OCI-LY7 (cell line): ENCODE measurements at places on chromosomes 7 and 10. TPM values are rescaled to one million over a fixed set of nuclear protein-coding genes. Genes with fewer than 3 reads are reported as not detected.

- no peak for DNase-seq
Measured at GRCh38 chr7:12582362-12582761, 11.8 kb downstream of the SCIN start.

The ZPBP gene
- total RNA-seq: not detected in 2 replicates

DNA sequence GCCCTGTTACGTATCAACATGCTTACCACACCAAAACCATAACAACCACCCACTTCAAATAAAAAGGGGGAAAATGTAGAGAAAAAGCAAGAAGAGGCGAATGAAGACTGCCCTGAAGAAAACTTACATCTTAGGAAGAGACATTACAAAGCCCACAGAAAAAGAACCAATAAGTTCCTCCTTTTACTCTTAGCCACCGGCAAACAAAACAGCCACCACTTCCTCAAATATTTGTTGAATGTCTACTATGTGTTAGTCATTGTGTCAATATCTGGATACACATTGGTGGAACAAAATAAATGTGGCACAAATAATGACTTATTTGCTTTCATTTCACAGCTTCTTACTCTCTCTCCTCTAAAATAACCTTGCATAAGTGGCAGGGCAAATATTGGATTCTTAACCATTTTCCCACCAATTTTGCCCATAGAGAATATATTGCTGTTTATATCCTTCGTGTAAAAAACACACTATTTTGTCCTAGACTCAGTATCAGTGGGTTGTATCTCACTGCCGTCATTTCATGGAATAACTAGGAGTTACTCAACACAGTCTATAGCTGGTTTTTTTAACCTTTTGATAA, 106.8 kb downstream of the ANK3 start:
- DNase-seq: peak; percentile 8

DNA sequence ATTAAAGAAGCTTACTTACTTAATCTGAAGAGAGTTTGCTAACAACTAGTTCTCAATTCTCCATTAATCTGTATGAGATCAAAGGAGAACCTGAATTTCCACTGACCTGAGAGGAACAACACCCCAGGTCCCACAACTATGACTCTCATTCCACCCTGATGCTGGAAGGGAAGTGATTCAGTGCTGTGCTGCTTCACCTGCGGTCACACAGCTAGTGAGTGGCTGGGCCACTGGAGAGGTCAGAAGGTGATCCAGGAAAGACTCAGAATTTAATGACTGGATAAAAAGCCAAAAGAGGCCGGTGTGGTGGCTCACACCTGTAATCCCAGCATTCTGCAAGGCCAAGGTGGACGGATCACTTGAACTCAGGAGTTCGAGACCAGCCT, 23.6 kb downstream of the SORBS1 start:
- DNase-seq: no peak

- no peak for DNase-seq
Measured at GRCh38 chr7:44695756-44696155, 52.9 kb upstream of the ZMIZ2 start.

GRCh38 chr7:120783273-120783672, 74.7 kb downstream of the TSPAN12 start:
- DNase-seq: no peak

DNA sequence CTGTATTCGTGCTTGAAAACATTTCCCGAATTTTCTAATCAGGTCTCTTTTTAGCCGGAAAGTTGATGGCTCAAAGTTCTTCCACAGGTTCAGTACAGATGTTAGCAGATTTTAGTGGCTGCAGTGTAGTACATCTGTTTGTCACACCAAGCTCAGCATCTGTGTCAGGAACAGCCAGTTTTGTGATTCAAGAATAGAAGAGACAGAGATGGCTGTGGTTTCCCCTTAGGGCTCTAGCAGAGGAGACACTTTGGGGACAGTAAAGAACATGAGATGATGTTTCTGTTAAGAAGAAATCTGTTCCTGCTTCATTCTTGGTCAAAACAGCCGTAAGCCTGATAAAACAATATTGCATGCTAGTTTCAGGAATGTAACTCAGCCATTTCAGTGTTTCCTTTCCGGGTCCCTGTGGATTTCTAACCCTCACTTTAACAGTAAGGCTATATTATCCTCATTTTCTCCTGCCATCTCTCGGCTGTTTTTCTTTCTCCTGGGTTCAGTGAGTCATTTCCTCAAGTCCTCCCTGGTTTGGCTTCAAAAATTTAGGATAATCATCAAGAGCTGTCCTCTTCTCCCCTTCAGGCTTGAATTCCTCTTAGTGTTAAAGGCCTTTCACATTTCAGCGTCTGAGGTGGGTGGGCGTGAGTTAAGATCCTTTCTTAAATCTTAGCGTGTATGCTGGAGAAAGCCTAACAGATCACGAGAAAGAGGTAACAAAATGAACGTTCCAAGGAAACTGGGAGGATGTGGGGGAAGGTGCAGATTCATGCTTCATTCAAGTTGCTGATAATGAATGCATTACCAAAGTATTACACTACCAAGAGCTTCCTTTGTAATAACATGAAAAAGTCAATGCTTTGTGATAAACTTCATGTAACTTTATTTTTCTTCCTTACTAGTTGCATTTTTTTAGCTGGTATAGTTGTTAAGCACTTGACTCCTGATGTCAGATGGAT, 37.1 kb upstream of the BICC1 start:
- DNase-seq: no peak

The GRM3 gene
- total RNA-seq: not detected in 2 replicates

DNA sequence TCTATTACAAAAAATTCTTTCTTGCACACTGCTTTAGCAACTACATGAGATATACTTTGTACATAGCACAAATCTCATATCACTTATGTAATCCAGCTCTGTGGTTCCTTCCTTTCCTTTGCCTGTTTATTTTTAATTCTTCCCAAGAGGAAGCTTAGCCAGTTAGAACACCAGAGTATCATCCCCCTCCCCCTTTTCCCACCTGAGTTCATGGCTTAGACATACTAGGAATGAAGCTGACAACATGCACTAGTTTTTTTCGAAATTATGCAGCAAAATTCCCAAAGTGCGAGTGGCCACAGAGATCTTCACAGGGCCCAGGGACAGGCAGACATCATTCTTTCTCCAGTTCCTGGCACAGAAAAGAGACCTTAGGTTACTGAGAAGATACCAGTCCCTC, 17.8 kb downstream of the CAV1 start:
- DNase-seq: no peak

DNA sequence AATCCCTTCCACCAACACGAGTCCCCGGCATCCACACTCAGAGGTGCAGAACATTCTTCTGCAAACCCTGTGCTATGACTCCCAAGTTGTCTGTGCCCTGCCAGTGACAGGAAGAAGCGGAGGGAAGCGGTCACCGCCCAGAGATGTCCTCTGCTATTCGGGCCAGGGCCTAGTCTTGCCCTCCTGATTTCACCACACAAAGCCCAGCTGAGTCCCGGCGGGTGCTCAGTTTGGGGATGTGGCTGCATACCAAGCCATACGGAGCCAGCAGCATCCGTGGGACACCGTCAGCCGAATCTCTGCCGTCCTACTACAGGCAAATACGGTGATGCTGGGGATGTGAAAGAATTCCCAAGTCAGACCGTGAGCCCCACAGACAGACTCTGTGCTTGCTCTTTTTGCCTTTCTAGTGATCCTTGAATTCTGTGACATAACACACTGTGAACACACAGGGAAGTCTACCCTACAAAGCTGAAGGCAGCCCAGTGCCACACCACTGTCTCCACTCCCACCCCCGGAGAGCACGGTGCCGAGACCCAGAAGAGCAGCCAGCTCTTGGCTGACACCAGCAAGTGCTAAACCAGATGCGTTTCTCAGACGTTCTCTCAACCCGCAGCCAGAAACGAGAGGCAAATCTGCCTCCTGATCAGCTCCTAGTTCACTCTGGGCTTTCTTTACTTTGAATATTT, 2.0 kb downstream of the STK32C start:
- no peak for DNase-seq

GRCh38 chr7:139643951-139644585, 120.6 kb downstream of the CLEC2L start:
- no peak for DNase-seq

GRCh38 chr7:48052748-48053147, 17.4 kb downstream of the C7orf57 start:
- DNase-seq: no peak

The MSANTD7 gene
- 23.5 and 29.5 TPM in 2 replicates for total RNA-seq

- DNase-seq: peak; percentile 89
Measured at GRCh38 chr10:125721035-125721434, 1.5 kb downstream of the EDRF1 start.

GRCh38 chr10:71270301-71271220, 48.5 kb upstream of the SLC29A3 start:
- DNase-seq: peak; percentile 70

GRCh38 chr7:5596046-5596895, 172.6 kb upstream of the TNRC18 start:
- peak; percentile 13 for DNase-seq

- DNase-seq: no peak
Measured at GRCh38 chr7:112084520-112084971, 121.7 kb downstream of the DOCK4 start.

- DNase-seq: no peak
Measured at GRCh38 chr7:30934732-30935568, 23.3 kb downstream of the AQP1 start.

- DNase-seq: no peak
Measured at GRCh38 chr10:97151307-97151914, 34.3 kb downstream of the SLIT1 start.

The KIF20B gene
- total RNA-seq: 87.0 and 95.2 TPM in 2 replicates

GRCh38 chr7:149254181-149254858, 7.7 kb upstream of the ZNF783 start:
- no peak for DNase-seq

The AKR1C8 gene
- total RNA-seq: not detected in 2 replicates

DNA sequence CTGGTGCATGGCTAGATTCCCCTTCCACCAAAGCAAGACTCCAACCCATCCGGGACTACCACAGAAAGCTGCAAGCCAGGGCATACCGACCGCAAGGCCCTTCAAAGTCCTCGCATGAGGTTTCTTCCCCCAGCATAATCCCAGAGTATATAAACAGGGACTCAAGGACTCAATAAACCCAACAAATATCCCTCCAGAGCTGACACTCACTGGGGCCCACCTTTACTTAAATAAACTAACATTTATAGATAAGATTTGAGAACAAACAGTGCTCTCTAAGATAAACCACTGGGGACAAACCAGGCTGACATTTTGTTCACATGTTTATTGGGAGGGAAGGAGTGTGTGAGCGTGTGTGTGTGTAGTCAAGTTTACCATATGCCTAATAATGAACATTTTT, 138.2 kb downstream of the ADAM12 start:
- no peak for DNase-seq

DNA sequence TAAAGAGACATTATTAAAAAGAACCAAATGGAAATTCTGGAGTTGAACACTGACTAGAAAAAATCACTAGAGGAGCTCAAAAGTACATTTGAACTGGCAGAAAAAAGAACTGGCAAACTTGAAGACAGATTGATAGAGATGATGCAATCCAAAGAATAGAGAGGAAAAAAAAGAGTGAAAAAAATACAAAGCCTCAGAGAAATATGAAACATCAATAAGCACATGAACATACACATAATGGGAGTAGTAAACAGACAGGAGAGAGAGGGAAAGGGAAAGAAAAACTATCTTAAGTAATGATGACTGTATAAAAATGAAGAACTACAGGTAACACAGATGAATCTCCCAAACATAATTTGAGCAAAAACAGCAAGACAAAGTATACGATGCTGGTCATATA, 61.1 kb downstream of the CNOT4 start:
- no peak for DNase-seq
